Activated CD8-positive, alpha-beta memory T cell treated with anti-CD3 and anti-CD28 coated beads for 48 hours (primary cell): ENCODE measurements at places on chromosomes 12 and 14.
A peak's percentile ranks its signal among the peaks of the same experiment; 100 is the strongest.

DNA sequence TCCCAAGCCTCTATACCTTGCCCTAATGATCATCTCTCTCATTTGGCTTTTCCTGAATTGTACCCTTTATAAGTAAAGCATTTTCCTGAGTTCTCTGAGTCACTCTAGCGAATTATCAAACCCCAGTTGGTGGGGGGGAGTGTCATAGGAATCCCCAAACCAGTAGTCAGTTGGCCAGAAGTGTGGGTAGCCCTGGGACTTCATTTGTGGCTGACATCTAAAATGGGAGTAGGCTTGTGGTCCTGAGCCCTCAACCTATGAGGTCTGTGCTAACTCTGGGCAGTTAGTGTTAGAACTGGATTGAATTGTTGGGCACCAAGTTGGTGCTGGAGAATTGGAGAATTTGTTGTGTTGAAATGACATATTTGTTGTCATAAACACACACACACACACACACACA is 91.3 kb downstream of the BBS10 start:
- DNase-seq: no peak

GRCh38 chr12:92608151-92609091 is 94.4 kb upstream of the PLEKHG7 start:
- DNase-seq: no peak

DNA sequence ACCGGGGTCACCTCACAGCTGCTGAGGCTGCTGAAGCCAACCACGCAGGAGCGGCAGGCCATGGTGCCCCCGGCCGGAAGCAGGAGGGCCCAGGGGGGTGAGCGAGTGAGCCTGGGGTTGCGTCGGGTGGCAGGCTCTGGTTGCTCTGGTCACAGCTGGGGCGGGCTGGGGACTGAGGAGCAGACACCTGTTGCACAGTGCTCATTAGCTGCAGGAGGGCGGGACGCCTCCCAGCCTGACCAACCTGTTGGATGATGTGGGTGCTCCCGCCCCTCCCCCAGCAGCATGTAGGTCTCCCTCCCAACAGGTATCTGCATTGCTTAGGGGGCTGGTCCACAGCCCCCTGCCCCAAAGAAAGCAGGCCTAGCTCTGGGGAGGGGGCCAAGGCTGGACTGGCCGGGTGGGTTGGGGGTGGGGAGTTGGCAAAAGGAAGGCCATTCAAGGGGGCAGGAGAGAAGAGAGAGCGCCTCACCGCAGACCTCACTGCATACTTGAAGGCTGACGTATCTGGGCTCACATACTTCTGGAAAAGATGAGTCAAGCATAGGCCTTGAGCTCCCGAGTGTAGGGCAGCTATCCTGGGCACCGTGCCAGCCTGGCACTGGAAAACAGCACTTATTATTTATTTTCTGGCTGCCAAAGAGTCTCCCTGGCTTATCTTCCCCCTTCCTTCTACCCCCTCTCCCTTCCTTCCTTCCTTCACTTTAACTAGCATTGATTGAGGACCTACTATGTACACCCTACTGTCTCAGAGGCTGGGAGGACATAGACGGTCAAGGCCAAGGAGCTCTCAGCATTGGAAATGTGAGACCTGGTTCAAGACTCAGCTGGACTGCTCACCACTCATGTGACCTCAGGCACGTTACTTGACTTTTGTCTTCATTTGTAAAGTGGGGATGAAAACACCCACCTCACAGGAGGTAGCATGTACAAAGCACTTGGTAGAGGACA is at the start of gene KRT80:
KRT80 (minus strand) TSS at position 174 of the 951 bp plus-strand sequence; CDS start at position 62, 112 bp downstream.
- DNase-seq: no peak

GRCh38 chr12:114302606-114303315 is 103.2 kb downstream of the TBX5 start:
- DNase-seq: no peak

GRCh38 chr14:91114079-91115065 is 499 bp downstream of the DGLUCY start:
- DNase-seq: peak; percentile 47

- DNase-seq: no peak
These were observed 47.7 kb upstream of the PTPRO start for GRCh38 chr12:15274561-15274967.

DNA sequence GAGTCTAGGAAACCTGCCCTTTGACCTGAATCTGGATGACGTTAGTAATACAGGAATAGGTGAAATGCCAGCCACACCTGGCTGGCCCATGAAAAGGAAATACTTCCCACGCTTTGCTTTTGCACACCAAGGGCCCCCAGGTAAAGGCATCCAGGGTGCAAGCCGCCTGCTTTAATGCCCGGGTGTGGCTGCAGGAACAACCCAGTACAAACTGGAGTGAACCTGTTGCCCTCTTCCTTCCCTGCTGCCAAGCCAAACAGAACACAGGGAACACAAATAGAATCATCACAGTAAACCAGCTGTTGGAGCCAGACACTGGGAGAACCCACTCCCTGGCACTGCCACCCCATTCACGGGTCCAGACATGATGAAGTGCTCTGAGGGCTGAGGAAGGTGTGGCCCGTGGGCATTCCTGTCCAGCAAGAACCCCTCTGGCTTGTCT is 24.2 kb upstream of the FOS start:
- no peak for DNase-seq

GRCh38 chr14:23862513-23862912 is 91.1 kb upstream of the DHRS4 start:
- DNase-seq: no peak

- no peak for DNase-seq
These were observed 4.2 kb upstream of the LRR1 start for GRCh38 chr14:49594347-49595091.

DNA sequence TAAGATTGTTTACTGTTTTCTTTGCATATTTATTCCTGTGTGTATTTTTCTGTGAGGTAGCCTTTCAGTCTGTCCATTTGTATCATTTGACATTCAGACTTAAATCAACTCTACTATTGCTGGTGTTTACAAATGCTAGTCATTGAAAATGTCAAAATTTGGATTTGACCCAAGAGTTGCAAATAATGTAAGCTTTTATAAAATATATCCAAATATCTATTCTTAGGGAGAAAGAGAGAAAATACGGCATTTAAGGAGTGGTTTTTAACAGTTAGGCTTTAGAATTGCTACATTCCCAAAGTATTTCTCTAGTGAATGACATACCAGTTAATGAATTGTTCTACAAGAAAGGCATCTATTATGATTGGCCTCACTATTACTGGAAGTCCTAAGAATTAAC is 37.9 kb downstream of the FRS2 start:
- DNase-seq: no peak

GRCh38 chr12:64625243-64626077 is 15.2 kb downstream of the RASSF3 start:
- no peak for DNase-seq

- DNase-seq: no peak
These were observed 11.0 kb upstream of the TBPL2 start for GRCh38 chr14:55451398-55451797.

DNA sequence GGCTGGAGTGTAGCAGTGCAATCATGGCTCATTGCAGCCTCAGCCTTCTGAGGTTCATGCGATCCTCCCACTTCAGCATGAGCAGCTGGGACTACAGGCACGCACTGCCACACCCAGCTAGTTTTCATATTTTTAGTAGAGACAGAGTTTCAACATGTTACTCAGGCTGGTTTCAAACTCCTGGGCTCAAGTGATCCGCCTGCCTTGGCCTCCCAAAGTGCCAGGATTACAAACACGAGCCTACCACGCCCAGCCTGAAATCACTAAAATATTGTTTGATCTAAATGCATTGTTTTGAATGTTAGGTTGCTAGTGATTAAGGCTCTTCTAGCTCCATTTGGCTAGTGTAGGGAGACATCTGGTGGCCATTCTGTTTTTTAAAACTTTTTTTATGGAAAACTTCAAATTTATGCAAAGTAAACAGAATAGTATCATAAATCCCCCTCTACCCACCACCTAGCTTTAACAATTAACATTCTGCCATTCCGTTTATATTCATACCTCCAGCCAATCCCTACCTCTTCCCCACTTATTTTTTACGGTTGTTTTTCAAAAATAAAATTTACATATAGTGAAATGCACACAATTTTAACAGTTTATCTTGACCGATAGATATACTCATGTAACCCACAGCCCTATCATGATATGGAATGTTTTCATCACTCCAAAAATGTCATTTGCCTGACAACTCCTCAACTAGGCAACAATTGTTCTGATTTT is 37.8 kb downstream of the MYO1H start:
- DNase-seq: no peak

- no peak for DNase-seq
These were observed 569.6 kb downstream of the AACS start for GRCh38 chr12:125634813-125635212.

GRCh38 chr14:50400461-50400860 is 3.8 kb upstream of the CDKL1 start:
- DNase-seq: no peak

DNA sequence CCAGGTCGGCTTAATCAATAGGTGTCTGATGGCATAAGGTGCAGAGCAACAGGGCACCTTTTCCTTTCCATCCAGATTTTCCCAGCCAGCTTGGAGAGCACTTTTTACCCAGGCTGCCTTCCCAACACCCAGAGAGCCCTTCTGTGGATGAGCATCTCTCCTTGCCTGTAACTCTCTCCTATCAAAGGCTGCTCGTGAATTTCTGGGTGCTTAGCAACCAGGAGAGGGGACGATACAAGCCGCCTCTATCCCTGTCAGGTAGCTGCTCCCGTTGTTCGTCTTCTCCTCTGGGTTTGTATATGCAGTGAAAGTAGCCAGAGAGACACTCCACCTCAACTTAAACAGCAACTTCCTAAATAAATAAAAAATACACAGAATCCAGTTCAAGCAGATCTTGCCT is 124.2 kb downstream of the CACNA1C start:
- DNase-seq: no peak

GRCh38 chr12:42819846-42820245 is 230.3 kb upstream of the PRICKLE1 start:
- DNase-seq: no peak

DNA sequence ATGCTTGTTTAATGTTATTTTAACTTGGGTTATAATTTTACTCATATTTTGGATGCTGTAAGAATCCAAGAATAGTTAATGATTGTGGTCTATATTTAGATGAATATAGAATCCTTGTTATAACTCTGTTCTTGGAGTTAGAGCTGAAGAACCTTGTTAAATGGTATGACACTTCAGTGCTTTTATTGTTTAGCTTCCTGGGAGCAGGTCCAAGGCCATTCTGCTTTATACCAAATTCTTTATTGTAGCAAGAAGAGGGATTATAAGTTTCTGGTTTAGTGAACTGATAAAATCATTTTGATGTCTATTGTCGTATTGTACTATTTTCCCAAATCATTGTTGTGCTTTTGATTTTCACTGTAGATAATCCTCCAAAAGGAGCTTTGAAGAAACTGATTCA is 69.4 kb downstream of the MIA2 start:
- no peak for DNase-seq

- DNase-seq: no peak
These were observed 52.7 kb downstream of the IRF2BPL start for GRCh38 chr14:76975812-76976211.

DNA sequence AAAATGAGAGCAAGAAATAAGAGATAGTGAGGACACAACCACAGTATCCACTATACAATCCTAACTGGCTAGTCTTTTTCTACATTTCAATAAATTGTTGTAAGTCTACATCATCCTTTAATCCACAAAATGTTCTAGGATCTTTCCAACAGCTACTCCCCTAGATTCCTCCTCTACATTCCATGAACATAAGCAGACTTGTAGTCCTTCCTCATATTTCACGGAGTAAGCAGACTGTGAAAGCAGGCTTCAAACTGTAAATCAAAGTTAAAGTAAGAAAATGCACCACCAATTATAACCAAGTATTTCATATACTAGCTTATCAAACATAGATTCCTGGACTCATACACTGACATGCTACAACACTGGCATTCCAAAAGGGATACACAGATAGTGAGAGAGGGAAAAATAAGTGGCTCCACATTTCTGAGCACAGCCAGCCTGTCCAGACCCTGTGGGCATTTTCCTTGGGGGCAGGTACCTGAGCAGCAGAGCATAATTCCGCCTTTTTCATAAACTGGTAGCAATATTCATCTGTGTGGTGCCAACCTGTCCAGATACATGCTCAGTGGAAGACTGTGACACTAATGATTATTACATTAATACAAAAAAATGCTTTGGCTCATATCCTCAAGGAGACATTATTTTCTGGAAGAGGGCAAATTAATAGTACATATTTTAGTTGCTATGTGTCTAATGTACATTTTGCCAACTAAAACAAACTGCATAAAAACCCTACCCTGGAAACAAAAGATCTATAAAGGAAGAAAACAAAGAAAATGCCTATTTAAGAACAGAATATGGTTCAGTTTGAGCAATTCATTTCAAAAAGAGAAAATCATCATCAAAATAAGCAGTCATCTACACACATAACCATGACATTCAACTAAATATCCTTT is 113.3 kb upstream of the FSCB start:
- DNase-seq: no peak

DNA sequence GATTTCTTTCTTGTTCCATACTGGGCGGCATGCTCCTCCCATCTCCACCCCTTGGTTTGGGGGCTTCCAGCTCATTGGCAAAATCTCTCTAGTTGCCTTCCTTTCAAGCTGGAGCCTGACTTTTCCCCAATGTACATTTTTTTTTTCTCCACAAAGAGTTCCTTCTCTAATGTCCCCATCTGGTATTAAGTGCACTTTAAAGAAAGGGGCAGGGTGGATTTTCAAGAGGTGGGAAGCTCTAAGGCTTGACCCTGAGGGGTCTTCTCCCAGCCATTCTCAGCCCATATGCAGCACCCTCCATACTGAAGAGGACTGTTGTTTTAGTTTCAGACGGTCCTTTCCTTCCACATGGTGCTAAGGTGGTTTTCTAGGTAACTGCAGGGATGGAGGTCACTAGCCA is 5.8 kb upstream of the PIP4K2C start:
- DNase-seq: no peak
